C1 segment of cervical spinal cord (tissue), 14 donors: ENCODE measurements at places on chromosomes 5 and 9.

GRCh38 chr5:81838307-81838906 lies 87.5 kb upstream of the SSBP2 start:
- no peak for DNase-seq

DNA sequence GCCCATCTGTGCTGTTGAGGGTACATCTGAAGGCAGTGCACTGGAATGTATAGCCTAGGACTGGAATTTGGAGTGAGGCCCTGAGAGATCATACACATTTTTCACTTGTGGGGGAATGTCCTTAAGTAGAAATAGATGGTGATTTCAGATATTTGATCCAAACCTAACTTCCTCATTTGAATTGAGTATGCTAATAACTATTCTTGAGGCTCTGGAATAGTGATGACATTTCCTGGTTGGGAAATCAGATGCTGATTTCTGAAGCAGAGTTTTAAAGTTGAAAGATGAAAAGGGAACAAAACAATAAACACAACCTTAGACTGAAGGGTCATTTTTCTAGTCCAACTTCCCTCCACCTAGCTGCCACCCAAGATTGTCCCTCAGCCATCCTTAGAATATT lies 163.0 kb upstream of the CCDC152 start:
- no peak for DNase-seq

GRCh38 chr9:33012328-33013069 lies 11.1 kb upstream of the APTX start:
- DNase-seq = no peak

- no peak for DNase-seq
Measured at GRCh38 chr9:24608599-24608998, 62.9 kb upstream of the IZUMO3 start.

- DNase-seq = no peak
Measured at GRCh38 chr9:119526698-119527097, 157.5 kb upstream of the BRINP1 start.

DNA sequence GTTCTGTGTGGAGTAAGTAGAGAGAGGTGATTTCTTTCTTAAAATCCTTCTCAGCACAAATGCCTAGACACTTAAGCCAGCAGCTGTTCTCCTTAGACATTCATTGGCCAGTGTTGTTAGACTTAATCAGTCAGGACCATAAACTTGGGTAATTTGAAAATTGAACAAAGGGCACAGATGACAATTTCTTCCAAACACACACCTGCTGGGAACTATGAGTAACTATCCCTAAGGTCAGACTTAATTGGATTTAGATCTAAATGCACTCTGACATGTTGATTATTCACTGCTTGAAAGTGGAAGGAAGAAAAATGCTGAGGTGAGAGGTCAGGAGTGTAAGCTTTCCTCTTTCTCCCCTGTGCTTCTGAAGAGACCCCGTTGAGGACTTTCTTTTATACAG lies 1083.7 kb upstream of the DMAC1 start:
- no peak for DNase-seq

DNA sequence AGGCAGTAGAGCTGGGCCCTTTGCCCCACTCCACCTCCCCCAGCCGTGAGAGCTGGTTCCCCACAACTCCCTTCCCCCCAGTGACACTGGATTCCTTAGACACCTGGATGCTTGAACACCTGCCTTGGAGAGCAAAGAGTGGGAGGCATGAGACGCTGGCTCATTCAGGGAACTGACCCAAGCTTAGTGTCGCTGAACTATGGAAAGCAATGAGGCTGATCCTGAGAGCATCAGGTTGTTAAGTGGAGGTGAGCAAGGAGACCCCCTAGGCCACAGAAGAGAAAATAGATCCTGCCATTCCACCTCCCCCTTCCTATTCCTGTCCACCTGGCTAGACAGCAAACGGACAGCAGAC lies 2.0 kb downstream of the CCL19 start:
- DNase-seq = no peak

- DNase-seq = no peak
Measured at GRCh38 chr9:115328677-115329076, 210.7 kb upstream of the TNC start.

DNA sequence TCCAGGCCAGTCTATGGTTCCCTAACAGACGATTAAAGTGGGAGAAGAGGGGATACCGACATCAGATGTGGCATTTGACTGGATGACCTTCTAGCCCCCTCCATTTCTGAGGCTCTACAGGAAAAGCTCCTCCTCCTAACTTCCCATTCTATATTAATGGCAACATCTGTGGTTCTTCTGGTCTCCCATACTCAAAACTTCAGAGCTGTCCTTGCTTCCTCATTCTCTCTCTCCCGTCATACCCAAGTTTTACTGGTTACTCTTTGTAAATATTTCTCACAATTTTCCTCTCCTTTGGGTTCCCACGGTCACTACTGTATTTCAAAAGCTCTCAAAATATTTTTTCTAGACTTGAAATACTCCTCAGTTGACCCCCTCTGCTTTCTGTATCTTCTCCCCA lies 36.0 kb upstream of the IL7R start:
- DNase-seq = no peak

DNA sequence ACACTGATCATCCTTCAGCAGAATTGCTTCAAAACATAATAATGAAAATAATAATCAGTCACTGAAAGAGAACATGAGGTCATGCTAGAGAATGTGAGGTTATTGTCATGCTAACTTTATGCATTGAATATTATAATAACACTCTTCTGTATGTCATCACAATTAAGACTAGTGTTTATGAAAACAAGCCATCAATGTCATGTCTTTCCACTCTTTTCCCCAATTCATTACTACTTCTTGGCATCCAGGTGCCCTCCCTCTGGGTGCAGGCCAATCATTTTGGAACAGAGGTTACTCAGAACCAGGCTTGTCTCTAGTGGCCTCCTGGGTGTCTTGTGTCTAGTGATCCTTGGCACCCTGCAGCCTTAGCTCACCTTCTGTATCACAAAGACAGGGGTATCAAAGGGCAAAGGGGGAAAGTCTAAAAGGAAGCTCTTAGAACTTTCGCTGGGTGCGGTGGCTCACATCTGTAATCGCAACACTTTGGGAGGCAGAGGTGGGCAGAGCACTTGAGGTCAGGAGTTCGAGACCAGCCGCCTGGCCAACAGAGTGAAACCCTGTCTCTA lies 217.6 kb upstream of the PIK3R1 start:
- DNase-seq = no peak

DNA sequence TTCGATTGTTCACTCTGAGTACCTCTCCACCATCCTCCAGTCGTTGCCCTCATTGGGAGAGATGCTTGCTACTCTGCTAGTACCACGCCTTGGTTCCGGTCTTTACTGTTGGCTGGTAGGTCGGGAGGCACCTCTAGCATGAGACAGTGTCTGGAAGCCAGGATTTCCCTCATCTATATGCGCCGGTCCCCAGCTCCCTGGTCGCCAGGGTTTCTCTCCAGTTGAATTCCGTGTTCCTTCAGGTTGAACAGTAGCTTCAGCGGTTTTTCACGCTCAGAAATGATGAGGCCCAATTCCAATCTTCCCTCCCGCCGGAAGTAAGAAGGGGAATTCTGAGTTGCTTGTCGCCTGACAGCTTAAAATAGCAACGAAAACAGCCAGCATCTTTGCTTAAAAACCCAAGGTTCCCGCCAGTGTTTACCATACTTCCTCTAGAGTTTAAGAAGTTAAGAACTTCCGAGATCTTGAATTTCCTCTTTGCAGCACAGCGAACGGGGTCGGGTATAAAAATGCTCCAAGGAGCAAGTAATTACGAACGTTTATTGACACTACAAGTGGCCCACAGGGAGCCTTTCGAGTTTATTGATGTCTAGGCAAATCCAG lies 1.3 kb upstream of the ST8SIA4 start:
- DNase-seq = no peak

- no peak for DNase-seq
Measured at GRCh38 chr5:138495351-138495750, 30.1 kb downstream of the EGR1 start.

- no peak for DNase-seq
Measured at GRCh38 chr5:176877793-176878331, 21.3 kb downstream of the HK3 start.

DNA sequence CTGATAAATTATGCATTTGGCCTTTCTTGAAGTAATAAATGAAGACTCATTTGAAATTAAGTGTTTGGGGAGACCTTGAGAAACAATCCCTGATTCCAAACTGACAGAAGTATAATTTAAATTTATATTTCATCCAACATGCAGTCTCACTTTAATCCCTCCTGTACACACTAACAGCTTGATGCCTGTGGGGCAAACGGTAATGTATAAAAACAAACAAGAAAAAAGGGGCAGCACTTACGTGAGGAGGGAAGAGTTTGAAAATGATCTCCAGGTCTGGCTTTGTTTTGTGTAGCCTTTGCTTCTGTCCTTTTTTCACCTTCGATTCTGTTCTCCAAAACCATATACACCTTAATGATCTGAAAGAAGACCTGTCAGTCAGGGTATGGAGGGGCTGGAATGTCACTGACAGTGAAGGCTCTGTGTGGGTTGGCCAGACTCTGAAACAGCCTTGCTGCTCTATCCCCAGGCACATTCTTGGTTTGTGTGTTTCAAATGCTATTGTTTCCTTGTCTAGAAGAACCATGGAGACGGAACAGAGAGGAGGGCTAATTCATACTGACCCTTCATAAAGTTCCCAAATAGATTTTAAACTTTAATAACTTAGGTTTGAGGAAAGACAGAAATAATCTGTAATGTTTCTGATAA lies 338.2 kb upstream of the WWC1 start:
- DNase-seq = no peak

DNA sequence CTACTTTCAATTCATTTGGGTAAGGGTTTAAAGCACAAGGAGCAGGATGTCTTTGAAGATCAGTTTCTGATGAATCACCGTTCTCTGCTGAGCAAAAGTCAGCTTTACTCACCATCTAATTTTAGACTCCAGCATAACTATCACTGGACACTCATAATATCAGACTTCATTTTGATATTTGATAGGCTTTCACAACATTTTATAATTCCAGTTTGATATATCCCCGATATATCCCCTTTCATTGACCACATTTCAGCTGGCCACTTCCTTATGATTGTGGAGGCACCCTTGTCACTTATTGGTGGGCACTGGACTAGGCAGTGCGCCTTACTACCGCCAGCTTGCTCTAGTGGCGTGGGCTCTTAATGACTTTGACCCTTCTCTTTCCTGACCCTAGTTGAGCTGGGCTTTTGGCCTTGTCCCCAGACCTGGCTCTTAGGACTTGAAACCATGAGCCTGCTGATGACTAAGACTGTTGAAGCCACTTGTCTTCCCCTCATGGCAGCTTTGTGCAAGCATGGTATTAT lies 46.8 kb downstream of the CYSTM1 start:
- no peak for DNase-seq

DNA sequence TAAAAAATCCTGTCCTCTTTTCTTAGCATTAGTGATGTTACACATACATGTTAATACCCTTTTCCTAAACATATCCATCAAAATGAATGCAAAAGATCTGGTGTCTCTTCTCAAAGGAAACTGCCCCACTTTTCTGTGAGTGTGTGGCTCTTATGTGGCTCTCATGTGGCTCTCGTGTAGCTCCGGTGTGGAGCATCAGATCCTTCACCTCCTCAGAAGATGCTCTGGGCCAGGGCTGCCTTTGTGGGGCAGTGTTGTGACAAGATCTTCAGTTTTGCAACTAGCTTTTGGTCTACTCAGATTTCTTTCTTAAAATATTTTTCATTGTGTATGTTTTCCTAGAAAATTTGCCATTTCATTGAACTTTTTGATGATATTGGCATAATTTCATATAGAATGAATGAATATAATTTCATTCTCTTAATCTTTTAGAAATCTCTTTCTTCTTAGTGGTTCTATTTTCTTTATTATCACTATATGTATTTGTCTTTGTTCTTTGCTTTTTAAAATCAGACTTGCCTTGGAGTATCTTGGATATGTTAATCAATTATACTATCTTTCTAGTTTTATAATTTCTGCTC lies 19.4 kb downstream of the GARNL3 start:
- DNase-seq = peak; percentile 9

DNA sequence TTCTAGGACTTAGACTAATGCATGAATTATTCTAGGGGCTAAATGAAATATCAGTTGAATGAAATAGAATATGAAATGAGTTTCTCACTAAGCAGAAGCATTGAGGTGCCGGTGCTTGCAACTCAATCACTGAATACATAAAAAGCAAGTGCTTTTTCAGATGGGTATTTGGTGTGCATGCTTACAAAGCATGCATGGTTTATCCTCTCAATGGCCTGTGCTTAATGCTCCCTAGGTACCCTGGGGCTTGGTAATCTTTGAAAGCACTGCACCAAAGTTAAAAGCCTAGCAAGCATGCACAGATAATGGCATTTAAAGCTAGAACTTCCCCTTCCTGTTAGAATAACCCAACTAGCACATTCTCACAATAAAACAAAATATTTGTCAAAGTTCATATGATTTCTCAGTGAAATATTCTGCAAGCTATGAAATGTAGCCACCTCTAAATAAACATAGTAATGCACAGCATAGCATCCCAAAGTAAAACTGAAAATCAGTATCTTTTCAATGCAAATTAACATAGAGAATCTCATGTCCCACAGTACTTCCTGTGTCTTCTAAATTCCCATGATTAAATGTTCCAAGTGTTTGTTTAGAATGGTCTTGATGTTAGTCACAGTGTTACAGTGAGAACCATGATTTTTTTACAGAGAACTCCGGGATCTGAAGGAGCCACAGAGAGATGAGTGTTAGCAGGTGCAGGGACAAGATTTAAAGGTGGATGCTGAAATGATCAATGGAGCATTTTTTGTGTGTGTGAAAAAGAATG lies 143.4 kb upstream of the CDH6 start:
- no peak for DNase-seq

GRCh38 chr9:121776739-121777637 lies 125.6 kb downstream of the DAB2IP start:
- DNase-seq = no peak

DNA sequence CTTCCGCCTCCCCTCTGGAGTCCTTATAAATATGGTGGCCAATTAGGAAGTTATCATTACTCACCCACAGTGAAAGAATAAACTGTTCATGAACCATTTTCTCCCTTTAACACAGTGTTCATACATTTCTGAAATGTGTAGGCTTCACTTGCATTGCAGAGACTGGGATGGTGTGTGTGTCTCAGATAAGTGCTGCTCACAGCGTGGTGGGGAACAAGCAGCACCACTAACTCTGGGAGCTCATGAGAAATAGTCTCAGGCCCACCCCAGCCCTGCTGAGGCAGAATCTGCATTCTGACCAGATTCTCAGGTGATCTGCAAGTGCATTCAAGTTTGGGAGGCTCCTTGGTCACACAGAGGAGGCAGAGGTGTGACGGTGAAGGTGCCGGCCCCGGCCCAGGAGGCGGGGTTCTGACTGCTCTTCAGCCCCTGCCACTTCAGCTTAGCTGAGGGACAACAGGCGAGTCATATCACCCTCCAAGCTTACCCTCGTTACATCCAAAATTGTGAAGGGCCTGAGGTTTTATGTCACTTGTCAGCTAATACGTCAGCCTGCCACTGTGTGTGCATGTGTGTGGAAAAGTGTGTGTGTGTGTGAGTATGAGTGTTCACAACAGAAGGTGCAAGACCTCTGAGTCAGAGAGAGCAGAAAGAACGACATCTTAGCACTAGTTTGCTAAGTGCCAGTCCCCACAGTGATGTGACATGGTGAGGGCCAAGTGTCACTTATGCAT lies 34.7 kb downstream of the DAP start:
- no peak for DNase-seq

GRCh38 chr5:84718377-84718776 lies 333.7 kb upstream of the EDIL3 start:
- no peak for DNase-seq
